Activated CD8-positive, alpha-beta memory T cell treated with anti-CD3 and anti-CD28 coated beads, Interleukin-2, amount 10 ng/mL, durations not matched to agents 7 days and 5 days (primary cell): ENCODE measurements at places on chromosomes 2 and 18. TPM values are rescaled to one million over a fixed set of nuclear protein-coding genes. Genes with fewer than 3 reads are reported as not detected.
A peak's percentile ranks its signal among the peaks of the same experiment; 100 is the strongest.

The AQP12B gene
- total RNA-seq, result not detected

The ERFE gene
- not detected for total RNA-seq

The TUBA3D gene
- not detected for total RNA-seq

The PSMA8 gene
- total RNA-seq, result 1.1 TPM

The IL36B gene
- total RNA-seq, result not detected

The FNDC4 gene
- total RNA-seq, result not detected

The KDSR gene
- total RNA-seq, result 34.6 TPM

The CFAP221 gene
- not detected for total RNA-seq

The ZNF516 gene
- 2.0 TPM for total RNA-seq

The SERPINB4 gene
- total RNA-seq, result not detected

The STARD6 gene
- 0.20 TPM for total RNA-seq

The NFU1 gene
- total RNA-seq, result 40.9 TPM

The CD8B2 gene
- 7.0 TPM for total RNA-seq

The CNTNAP5 gene
- not detected for total RNA-seq

The TSPYL6 gene
- total RNA-seq, result not detected

The LRRTM1 gene
- not detected for total RNA-seq

The KCNG2 gene
- not detected for total RNA-seq

The SERPINB13 gene
- not detected for total RNA-seq

The TSGA10 gene
- total RNA-seq, result 5.0 TPM

GRCh38 chr18:22987547-22988189, 54.5 kb downstream of the RBBP8 start:
- H3K36me3 ChIP-seq, result peaks cover 26% of the 10 kb centered on the region
- H3K27me3 ChIP-seq, result no peaks in the 10 kb centered on the region
- no peaks in the 10 kb centered on the region for H3K4me1 ChIP-seq
- DNase-seq, result no peak

DNA sequence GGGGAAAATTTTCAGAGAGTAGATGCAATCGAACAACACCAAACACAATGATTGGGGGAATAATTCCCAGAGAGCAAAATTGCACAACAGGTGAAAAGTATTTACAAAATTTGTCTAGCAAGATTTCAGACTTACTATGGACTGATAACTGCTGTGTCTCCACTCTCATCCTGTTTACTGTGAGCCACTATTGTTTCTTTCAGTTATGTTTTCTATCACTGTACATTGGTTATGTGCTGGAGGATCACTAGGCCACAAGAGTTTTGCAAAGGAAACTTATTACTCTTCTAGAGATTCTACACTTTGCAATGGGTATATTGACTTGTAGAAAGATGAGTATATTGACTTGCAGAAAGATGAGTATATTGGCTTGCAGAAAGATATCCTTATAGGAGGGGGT, 934.1 kb upstream of the CRIM1 start:
- H3K4me1 ChIP-seq, result no peaks in the 10 kb centered on the region
- no peaks in the 10 kb centered on the region for H3K27me3 ChIP-seq
- no peak overlapping the region for H3K4me3 ChIP-seq
- DNase-seq, result no peak
- H3K36me3 ChIP-seq, result no peaks in the 10 kb centered on the region

DNA sequence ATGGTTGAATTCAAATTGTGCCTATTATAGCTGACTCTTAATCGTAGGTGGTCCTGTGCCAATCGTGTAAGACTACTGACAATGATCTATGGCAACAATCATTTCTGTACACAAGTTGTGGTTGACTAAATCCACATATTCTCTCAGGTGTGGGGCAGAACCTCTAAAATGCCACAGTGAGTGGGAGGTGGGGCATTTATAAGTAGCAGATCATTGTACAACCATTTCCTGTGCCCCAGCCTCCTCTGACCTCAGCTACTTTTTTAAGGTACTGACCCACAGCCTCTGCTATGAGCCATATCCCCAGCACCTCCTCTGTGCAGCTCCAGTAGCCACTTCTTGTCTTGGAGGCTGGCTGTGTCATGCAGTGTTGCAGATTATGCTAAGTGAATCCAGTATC, 48.6 kb upstream of the RAPH1 start:
- peak overlapping the region; percentile 38 for H3K27ac ChIP-seq
- peak; percentile 74 for DNase-seq
- peaks cover 78% of the 10 kb centered on the region for H3K27me3 ChIP-seq
- H3K4me3 ChIP-seq, result no peak overlapping the region
- H3K4me1 ChIP-seq, result peaks cover 42% of the 10 kb centered on the region

DNA sequence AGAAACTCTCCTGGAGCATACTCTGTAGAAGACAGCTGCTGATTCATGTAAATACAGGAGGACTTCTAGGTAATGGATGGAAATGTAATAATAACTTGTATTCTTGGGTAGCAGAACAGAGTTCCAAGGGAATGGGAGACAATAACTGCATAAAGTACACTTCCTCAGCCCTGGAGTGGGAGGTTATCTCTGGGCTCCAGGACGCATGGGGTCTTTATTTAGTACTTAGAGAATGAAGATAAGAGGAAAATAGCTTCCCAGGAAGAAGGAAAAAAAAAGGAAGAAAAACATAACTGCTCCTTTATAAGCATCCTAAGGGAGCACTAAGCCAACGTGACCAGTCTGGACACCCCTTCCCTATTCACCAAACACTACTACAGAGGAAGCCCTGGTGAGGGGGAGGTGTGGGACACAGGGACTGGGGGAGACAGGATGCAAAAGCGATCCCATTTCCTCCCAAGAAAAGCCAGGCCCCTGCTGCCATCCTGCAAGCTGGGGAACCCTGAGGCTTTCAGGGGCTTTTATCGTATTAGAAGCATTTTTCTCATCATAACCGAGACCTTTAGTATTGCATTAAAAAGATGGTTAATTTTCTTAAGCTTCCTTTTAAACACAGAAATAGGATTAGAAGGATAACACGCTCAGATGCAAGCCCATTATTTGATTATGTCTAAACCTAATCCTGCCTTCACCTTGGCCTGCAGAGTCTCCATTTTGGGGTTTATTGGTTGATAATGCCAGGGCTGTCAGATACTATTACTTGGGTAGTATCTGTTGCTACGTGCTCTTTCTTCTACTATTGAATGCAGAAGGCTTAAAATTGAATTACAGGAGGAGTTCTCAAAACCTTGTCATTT, 78.5 kb downstream of the KLF7 start:
- no peak for DNase-seq
- peaks cover 15% of the 10 kb centered on the region for H3K27me3 ChIP-seq
- peaks cover 2% of the 10 kb centered on the region for H3K36me3 ChIP-seq
- no peak overlapping the region for H3K4me3 ChIP-seq
- no peak overlapping the region for H3K27ac ChIP-seq
- peaks cover 2% of the 10 kb centered on the region for H3K4me1 ChIP-seq

GRCh38 chr2:112916145-112916571, 5.2 kb downstream of the IL37 start:
- H3K4me1 ChIP-seq, result peaks cover 40% of the 10 kb centered on the region
- no peak overlapping the region for H3K4me3 ChIP-seq

GRCh38 chr18:34467058-34467457, 242.3 kb upstream of the NOL4 start:
- DNase-seq, result no peak
- H3K27ac ChIP-seq, result no peak overlapping the region
- H3K4me1 ChIP-seq, result no peaks in the 10 kb centered on the region
- no peaks in the 10 kb centered on the region for H3K27me3 ChIP-seq
- no peaks in the 10 kb centered on the region for H3K36me3 ChIP-seq

GRCh38 chr2:224191465-224191864, 152.4 kb upstream of the SERPINE2 start:
- no peaks in the 10 kb centered on the region for H3K36me3 ChIP-seq
- DNase-seq, result no peak

GRCh38 chr2:30643674-30644073, 163.6 kb downstream of the CAPN13 start:
- no peaks in the 10 kb centered on the region for H3K4me1 ChIP-seq
- no peaks in the 10 kb centered on the region for H3K27me3 ChIP-seq
- H3K36me3 ChIP-seq, result peaks cover 11% of the 10 kb centered on the region
- H3K27ac ChIP-seq, result no peak overlapping the region

DNA sequence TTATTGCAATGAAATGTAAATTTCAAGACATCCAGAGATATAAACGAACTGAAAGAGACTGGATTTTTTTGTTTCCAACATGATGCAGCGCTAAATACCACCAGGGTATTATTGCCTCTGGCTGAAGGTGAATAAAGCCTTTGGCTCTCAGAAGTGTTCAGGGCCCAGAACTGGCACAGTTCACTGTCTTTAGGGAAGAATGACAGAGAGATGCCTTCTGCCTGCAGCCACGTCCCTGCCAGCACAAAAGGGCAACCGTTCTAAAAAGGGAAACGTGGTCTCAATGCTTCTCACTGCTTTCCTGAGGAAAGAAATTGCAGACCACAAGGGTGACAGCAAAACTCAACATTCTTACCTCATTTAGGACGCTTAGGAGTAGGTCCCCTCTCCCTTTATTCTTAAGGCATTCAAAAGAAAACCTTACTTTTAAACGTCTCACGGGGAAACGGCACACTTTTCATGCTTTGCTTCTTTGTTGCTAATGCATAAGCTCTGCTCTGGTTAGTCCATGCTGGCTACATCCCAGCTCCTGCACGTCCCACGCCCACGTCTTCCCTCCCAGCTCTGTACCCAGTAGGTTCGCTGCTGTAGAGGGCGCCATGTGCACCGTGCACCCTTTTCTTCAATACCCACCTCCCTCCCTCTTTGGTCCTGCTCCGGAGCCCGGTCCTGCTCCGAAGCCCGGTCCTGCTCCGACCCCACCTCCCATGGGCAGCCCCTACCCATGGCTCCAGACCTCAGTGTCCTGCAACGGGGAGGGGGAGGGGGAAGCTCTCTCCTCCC, 171.0 kb downstream of the HRH4 start:
- no peaks in the 10 kb centered on the region for H3K27me3 ChIP-seq
- no peak overlapping the region for H3K4me3 ChIP-seq
- no peak overlapping the region for H3K27ac ChIP-seq

DNA sequence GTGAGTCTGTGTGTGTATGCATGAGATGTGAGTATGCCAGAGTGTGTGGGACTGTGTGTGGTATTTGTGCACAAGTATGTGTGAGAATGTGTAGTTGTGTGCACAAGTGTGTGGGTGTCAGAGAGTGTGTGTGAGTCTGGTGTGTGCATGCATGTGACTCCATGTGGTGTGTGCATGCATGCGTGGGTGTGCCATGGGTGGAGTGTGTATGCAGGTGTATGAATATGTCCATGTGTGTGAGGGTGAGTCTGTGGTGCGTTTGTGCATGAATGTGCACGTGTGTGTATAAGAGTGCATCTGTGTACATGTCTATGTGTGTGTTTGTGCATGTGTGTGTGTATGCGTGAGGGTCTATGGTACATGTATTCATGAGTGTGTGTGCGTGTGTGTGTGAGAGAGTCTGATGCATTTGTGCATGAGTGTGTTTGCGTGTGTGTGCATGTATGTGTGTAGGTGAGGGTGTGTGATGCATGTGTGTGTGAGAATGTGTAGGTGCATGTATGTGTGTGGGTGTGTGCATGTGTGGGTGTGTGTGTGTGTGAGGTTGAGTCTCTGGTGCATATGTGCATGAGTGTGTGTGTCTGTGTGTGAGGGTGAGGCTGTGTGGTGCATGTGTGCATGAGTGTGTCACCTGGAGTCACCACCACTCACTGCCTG, 226.8 kb downstream of the LDLRAD4 start:
- no peak overlapping the region for H3K4me3 ChIP-seq
- H3K4me1 ChIP-seq, result peaks cover 1% of the 10 kb centered on the region
- DNase-seq, result no peak
- H3K27ac ChIP-seq, result no peak overlapping the region
- H3K36me3 ChIP-seq, result no peaks in the 10 kb centered on the region

DNA sequence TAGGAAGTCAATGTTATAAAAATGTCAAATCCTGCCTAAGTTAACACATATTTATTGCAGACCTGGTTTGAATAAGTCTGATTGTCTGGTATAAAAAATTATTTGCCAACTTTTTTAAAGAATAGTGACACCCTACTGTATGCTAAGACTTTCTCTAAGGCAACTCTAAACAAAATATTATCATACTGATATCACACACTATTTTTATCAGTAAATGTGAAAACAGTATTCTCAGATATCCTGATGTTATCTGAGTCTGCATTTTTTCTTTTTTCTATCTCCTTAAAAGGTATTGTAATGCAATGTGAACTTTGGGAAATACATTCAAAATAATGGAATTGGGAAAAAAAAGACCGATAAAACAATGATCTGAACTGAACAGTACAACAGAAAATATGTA, 127.1 kb downstream of the DOCK10 start:
- peaks cover 26% of the 10 kb centered on the region for H3K4me1 ChIP-seq
- no peak overlapping the region for H3K4me3 ChIP-seq
- H3K27ac ChIP-seq, result no peak overlapping the region
- peaks cover 30% of the 10 kb centered on the region for H3K36me3 ChIP-seq

GRCh38 chr2:170488807-170489206, 226.3 kb upstream of the SP5 start:
- H3K4me3 ChIP-seq, result no peak overlapping the region
- no peak for DNase-seq
- no peaks in the 10 kb centered on the region for H3K36me3 ChIP-seq
- H3K27ac ChIP-seq, result no peak overlapping the region

DNA sequence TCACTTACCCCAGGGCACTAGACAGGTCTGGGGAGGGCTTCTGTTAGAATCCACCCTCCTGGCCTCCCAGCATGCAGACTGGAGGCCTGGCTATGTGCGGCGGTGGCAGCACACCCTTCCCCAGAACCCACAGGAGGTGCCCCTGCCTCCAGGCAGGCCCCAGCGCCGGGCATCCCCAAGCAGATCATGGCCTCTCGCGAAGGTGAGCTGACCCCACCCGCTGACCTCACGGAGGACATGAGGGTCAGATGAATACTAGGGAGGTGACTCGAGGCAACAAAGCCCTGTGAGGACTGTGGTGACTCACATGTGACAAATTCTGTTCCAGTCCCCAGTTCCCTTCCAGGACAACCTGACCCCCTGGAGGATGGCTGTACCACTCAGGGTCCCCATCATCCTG, 1.9 kb downstream of the MAB21L4 start:
- no peaks in the 10 kb centered on the region for H3K27me3 ChIP-seq
- no peak overlapping the region for H3K4me3 ChIP-seq
- H3K27ac ChIP-seq, result no peak overlapping the region
- no peak for DNase-seq

GRCh38 chr2:12051831-12052230, 305.4 kb downstream of the LPIN1 start:
- no peak overlapping the region for H3K27ac ChIP-seq
- peaks cover 4% of the 10 kb centered on the region for H3K4me1 ChIP-seq
- DNase-seq, result no peak
- H3K4me3 ChIP-seq, result no peak overlapping the region
- peaks cover 52% of the 10 kb centered on the region for H3K27me3 ChIP-seq

DNA sequence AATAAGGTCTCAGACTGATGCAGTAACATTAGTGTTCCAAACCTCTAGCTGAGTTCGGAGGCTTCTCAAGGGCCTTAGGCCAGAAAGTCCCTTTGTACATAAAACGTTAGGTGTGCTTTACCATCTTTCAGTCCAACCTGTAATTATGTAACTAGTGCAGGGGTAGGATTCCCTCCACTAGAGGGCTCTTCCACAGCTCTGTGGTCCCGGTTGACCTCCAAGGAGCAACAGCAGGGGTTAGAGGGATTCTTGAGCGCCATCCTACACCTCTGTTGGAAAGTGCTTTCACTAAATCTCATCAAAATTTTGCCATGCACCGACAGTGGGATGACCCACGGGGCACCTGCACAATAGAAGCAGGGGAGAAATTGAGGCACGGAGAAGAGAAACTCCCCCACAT, 155.8 kb upstream of the LRP1B start:
- H3K4me3 ChIP-seq, result no peak overlapping the region
- H3K36me3 ChIP-seq, result no peaks in the 10 kb centered on the region
- no peaks in the 10 kb centered on the region for H3K4me1 ChIP-seq

- no peak overlapping the region for H3K4me3 ChIP-seq
- H3K27me3 ChIP-seq, result no peaks in the 10 kb centered on the region
- peak; percentile 53 for DNase-seq
Measured at GRCh38 chr2:96602330-96602823, 35.7 kb downstream of the KANSL3 start.
